ENCODE measurements at places on chromosomes 11 and 22. TPM values are rescaled to one million over a fixed set of nuclear protein-coding genes. Genes with fewer than 3 reads are reported as not detected.

- no peak for DNase-seq
Observed at GRCh38 chr22:27453725-27454124, 347.8 kb downstream of the MN1 start.

GRCh38 chr11:116500947-116501602 lies 271.7 kb downstream of the BUD13 start:
- no peak for DNase-seq

- peak; percentile 35 for DNase-seq
Observed at GRCh38 chr22:19853879-19854777, 546 bp downstream of the GNB1L start.

DNA sequence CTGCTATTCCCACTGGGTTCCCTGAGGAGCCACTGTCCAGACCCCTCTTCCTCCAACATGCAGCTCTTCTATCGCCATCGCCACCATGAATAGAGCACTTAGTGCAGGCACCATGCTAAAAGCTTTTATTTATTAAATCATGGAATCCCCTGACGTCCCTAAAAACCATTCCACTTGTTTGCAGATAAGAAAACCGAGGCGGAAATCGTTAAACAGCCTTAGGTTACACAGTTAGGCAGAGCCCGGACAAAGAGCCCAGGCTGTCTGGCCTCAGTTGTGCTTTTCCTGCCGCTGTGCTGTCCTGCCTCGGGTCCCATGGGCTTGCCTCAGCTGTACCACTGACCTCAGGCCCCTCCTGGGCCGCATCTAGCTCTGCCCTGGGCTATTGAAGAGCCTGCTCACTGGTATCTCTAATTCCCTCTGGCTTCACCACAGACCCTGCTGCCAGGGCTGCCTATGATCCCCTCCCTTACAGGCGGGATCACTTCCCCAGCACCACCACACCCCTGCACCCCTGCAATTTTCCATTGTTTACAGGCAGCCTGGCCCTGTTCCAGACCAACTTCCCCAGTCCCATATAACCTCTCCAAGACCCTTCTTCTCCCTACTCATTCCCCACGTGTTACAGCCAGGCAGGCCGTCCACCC lies 13.0 kb upstream of the TUB start:
- peak; percentile 21 for DNase-seq

GRCh38 chr22:25488244-25489020 lies 76.0 kb upstream of the GRK3 start:
- DNase-seq, result peak; percentile 88

- DNase-seq, result no peak
Observed at GRCh38 chr22:44525941-44526778, 28.1 kb upstream of the RTL6 start.

- DNase-seq, result no peak
Observed at GRCh38 chr11:86816251-86816726, 15.9 kb downstream of the PRSS23 start.

DNA sequence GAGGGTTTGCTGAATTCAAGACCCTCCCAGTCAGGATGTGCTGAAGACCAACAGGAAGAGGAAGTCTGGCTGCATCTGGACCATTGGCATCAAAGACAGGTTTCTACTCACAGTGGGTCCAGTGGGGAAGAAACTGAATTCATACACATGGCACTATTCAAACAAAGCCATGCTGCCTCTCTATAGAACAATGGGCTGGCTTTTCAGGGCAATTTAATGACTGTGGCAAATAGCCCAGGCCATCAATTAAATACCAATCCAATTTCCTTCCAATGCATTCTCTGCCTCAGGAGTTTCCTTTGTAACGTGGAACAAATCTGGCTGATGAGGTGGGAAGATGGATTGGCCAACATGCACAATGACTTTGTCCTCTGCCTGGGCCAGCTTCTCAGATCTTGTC lies 98.6 kb downstream of the SEZ6L start:
- DNase-seq, result no peak

GRCh38 chr11:74427384-74427886 lies 29.2 kb upstream of the PGM2L1 start:
- no peak for DNase-seq

DCDC1 gene
- not detected for total RNA-seq

SAA1 gene
- total RNA-seq, result not detected

Data from stomach (tissue), 19 donors.